Activated CD8-positive, alpha-beta memory T cell treated with anti-CD3 and anti-CD28 coated beads for 1 hour (primary cell): ENCODE measurements at places on chromosomes 6 and 20.

GRCh38 chr20:23245553-23246181 is 104.9 kb upstream of the NXT1 start:
- DNase-seq, result no peak

- DNase-seq, result no peak
These were observed 27.7 kb downstream of the UQCC2 start for GRCh38 chr6:33683576-33684427.

- no peak for DNase-seq
These were observed 28.0 kb downstream of the RREB1 start for GRCh38 chr6:7135755-7136154.

DNA sequence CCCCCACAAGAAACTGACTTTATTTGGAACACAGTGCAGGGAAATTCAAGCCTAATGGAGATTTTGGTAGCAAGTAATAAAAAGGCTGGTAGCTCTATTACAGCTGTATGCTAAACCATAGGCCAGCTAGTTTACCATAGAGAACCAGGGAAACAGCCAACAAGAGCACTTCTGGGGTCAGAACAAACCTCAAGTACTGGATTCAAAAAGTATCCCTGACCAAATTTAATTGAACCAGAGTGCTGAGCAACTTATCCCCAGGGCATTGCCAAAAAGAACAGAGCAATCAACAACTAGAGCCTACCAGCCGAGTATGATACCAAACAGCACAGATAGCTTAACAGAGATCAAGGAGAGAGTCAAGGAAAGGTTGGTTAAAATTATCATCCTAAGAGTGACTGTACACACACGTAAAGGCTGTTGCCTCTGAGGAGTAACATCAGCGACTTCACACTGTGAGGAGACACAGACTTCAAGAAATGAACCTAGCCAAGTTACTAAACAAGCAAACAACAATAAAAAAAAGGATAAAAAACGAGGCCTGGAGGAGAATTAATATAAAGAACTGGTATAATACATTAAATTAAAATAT is 11.5 kb upstream of the ASF1A start:
- no peak for DNase-seq

DNA sequence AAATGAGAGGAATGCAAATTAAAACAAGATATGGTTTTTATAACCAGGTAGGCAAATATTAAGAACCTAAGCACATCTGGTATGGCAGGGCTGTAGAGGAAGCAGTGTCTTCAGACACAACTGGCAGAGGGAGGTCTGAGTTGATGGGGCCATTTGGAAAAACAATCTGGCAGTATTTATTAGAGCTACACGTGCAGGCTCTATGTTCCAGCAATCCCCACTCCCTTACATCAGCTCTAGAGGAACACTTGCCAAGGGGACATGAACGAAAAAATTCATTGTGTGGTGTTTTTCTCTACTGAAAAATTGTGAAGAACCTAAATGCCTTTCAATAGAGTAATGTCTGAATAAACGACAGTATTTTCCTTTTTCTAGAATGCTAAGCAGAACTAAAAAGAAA is 111.6 kb upstream of the EDN1 start:
- DNase-seq, result no peak

DNA sequence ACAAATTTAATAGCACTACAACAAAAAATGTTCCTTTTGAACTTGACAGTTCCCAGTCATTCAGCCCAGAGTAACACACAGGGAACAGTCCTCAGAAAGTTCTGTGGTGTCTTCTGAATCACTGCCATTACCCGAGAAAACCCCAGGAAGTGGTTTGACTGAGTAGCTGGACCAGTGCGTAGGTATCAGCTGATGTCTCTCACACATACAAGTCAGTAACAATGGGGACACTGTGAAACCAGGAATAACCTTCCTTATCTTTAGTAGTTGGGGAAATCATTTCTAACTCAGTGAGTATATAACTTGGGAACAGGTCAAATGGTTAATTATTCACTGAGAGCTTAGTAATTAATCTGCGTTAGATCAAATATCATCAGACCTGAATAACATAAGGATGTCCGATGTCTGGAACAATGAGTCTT is 73.1 kb downstream of the HIVEP2 start:
- no peak for DNase-seq

DNA sequence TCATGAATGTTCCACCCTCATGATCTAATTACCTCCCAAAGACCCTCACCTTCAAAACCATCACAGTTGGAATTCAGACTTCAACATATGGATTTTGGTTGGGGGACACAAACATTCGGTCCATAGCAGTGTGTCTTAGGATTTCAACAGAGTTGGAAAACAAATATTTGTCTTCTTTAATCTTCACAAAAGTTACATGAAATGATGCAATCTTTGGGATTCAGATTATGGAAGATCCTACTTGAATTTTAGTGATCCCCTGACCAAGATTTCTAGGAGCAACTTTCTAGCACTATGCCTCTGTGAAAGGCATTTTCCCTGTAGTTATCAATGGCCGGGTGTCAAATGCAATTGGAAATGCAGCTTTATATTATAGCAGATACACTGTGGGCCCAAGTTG is 86.5 kb downstream of the TRMT11 start:
- DNase-seq, result no peak

DNA sequence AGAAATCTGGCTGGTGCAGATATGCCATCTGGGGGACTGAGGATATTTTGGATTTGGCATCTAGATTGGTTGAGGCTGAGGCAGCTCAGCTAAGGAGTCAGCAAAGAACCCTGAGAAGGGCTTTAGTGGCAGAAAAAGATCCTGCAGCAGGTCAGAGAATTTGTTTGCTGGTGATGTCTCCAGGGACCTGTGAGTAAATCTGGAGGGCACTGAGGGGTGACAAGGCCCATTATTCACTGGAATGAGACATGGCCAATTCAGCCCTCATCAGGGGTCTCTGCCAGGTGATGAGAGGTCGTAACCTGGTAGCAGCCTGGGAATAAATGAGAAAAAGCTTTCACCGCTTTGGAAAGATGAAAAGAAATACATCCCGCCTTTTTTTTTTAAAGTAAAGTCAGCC is 118.3 kb upstream of the FBXL4 start:
- DNase-seq, result no peak

GRCh38 chr6:97917369-97917768 is 634.4 kb upstream of the MMS22L start:
- no peak for DNase-seq

DNA sequence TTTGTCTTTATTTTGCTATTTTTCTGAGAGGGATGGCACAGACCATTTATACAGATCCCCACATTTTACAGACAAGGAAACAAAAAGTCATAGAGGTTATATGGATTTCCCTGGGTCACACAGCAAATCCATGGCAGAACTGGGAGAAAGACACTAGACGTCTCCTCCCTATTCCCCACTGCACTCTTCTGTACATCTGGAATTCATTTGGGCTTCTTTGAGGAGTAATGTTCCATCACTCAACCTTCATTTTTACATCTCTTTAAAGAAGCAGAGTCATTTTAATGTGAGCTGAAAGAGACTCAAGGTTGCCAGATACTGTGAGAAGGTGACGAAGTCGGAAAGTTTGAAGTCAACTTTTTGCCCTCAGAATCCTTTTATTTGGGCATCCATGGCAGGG is 207.3 kb downstream of the OTOR start:
- DNase-seq, result no peak
